ENCODE measurements at places on chromosomes 2 and 18.

DNA sequence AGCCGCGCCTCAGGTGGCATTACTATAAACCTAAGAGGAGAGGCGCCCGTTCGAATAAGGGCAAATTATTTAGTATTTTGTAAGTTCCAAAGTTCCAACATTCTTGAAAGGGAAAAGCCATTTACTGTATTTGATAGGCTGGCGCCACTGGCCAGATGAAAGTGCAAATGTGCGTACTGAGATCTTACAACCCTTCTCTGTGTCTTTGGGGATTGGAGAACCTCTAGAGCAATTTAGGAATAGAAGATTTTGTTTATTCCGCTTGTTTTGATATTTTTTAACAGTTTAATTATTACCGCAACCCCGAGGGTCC, 467 bp upstream of the WDR35 start:
- no peak for DNase-seq

- DNase-seq, result no peak
These were observed 39.5 kb upstream of the SCLY start for GRCh38 chr2:238021327-238021726.

- no peak for DNase-seq
These were observed 108.3 kb downstream of the CELF4 start for GRCh38 chr18:37457341-37457740.

DNA sequence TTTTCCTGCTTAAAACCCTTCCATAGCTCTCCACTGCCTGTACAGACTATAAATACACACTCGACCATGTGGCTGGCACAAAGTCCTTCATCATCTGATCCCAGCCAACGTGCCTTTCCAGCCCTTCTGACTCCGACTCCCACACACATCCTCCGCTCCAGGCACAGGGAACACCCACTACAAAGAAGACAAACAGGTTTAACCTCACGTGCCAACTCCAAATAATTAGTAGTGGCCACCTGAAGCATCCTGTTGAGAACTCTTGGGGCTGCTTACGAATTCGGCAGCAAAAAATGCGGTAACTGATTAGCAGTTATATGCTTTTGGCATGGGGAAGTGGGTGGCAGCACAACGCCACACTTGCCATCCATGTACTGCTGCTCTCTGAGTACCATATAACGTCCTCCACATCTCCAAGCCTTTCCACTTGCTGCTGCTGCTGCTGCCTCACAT, 12.1 kb downstream of the SPIRE1 start:
- no peak for DNase-seq

DNA sequence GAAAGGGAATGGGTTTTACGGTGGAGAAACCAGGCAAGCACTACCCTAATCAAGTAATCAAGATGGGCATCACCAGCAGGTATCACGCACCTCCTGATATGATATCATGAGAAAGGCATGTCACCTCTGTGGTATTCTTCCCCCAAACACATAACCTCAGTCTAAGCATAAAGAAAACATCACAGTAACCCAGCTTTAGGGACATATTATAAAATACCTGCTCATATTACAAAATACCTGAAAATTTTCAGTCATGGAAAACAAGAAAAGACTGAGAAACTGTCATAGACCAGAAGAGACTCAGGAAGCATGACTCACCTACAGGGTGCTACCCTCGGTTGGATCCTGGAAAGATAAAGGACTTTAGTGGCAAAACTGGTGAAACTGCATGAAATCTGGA, 30.5 kb downstream of the GCKR start:
- DNase-seq, result no peak

DNA sequence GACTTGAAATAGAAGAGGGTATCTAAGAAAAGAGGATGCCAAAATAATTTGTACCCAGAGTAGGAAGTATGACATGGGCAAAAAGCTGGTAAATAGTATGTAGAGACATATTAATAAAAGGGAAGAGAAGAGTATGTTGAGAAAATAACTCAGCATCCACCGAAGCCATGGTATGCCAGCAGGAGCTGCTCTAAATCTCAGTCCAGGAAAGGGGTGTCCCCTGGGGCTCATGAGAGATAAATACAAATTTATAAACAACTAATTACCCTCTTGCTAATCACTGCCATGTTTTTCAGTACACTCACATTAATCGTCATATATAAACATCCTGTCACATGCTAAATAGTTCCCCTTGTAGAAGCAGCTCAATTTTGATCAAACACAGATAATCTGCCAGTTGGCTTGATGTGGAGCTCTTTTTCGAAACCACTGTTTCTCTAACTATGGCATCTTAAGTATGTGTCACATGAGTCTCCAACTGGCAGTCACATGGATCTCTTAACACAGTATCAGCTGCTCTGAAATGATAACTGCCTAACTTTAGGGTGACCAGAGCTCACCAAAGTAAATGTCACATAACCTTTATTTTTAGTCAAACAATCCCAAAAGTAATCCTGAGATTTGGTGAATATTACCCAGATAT, 31.9 kb downstream of the EXOC6B start:
- no peak for DNase-seq

GRCh38 chr2:19529677-19530076, 171.3 kb upstream of the OSR1 start:
- DNase-seq, result no peak

All from NCI-H1930 (cell line).